ENCODE measurements at places on chromosomes 16 and 17. TPM values are rescaled to one million over a fixed set of nuclear protein-coding genes. Genes with fewer than 3 reads are reported as not detected.

Gene DCUN1D3
- total RNA-seq, result 14.6 TPM

Gene CCL1
- not detected for total RNA-seq

Gene TBC1D3E
- total RNA-seq, result not detected

Gene XYLT1
- total RNA-seq, result 1.3 TPM

Gene PRDM7
- total RNA-seq, result not detected

Gene TLCD1
- 19.4 TPM for total RNA-seq

Gene CRYBA1
- not detected for total RNA-seq

Gene OSBPL7
- 35.9 TPM for total RNA-seq

Gene ABCC3
- 221 TPM for total RNA-seq

DNA sequence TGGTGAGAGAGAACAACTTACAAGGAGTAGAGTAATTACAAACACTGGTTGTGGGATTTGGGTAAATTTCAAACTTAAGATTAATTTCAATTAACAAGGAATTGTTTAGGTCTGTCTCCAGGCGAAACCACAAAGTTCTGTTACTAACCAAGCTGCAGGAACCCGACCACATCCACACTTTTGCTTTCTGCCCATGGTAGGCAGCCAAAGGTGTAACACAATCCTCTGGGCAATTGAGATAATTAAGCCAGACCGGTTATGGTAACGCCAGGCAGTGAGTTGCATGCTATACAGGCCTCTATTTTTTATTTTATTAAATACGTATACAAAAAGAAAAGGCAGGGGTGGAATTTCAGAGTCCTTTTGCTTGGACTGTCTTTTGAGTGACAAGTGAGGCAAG is 12.0 kb downstream of the KCNJ2 start:
- no peak for DNase-seq
- no peaks in the 10 kb centered on the region for H3K27me3 ChIP-seq
- no peak overlapping the region for H3K4me3 ChIP-seq
- H3K27ac ChIP-seq, result no peak overlapping the region
- H3K36me3 ChIP-seq, result no peaks in the 10 kb centered on the region

GRCh38 chr16:3716831-3717234 is 491 bp downstream of the TRAP1 start:
- peak; percentile 41 for DNase-seq
- H3K4me3 ChIP-seq, result peak overlapping the region; percentile 91

GRCh38 chr17:596763-597644 is 117.6 kb downstream of the VPS53 start:
- no peak for DNase-seq
- no peaks in the 10 kb centered on the region for H3K27me3 ChIP-seq
- no peak overlapping the region for H3K4me3 ChIP-seq
- no peaks in the 10 kb centered on the region for H3K4me1 ChIP-seq
- no peak overlapping the region for H3K27ac ChIP-seq

DNA sequence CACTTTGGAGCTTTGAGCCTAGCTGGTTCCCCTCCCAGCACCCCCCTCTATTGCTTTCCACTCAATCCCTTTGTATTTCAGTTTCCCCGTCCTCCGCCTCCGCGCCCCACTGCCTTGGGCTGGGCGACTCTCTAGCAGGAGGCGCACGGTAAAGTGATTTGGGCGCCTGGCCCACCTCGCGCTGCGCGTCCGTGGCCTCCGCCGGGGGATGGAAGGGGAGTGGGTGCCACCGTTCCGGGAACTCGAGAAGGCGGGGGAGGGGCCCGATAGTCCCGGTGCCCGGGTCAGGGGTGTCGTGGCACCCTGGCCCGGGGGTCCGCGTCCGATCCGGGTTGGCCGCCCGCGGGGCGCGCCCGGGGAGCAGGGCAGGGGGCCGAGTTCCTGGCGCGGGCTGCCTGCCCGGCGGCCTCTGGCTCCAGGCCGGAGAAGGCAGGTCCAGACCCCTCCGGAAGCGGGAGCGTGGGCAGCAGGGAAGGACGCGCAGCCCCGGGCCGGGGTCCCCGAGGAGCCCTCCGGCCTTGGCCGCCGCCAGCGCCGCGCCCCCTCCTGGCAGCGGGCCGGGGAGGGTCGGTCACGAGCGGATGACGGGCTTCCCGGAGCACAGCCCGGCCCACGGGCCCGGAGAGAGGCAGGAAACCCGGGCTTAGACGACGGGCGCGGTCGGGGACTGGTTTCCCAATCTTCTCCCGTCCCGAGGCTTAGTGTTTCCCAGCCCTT is 15.8 kb downstream of the MEOX1 start:
- DNase-seq, result no peak
- H3K36me3 ChIP-seq, result no peaks in the 10 kb centered on the region
- H3K4me1 ChIP-seq, result no peaks in the 10 kb centered on the region

DNA sequence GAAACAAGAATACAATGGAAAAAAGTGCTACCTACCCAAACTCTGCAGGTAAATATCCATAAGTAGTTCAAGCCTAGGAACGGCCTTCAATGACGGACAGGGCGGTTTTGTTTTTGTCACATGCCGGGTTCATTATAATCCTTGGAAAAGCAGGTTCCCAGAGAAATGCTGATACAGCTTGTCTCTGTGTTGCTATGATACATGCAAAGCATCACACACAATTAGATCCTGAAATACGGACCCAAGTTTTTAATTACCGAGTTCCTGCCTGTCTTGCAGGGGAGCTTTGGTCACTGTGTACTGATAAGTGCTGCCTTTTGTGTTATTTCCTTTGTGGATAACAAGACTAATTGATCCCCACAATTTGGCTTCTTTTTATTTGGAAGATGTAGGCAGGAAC is 217.4 kb downstream of the HAPSTR1 start:
- H3K36me3 ChIP-seq, result no peaks in the 10 kb centered on the region
- no peak overlapping the region for H3K4me3 ChIP-seq
- peaks cover 53% of the 10 kb centered on the region for H3K27me3 ChIP-seq
- no peaks in the 10 kb centered on the region for H3K4me1 ChIP-seq
- DNase-seq, result no peak

DNA sequence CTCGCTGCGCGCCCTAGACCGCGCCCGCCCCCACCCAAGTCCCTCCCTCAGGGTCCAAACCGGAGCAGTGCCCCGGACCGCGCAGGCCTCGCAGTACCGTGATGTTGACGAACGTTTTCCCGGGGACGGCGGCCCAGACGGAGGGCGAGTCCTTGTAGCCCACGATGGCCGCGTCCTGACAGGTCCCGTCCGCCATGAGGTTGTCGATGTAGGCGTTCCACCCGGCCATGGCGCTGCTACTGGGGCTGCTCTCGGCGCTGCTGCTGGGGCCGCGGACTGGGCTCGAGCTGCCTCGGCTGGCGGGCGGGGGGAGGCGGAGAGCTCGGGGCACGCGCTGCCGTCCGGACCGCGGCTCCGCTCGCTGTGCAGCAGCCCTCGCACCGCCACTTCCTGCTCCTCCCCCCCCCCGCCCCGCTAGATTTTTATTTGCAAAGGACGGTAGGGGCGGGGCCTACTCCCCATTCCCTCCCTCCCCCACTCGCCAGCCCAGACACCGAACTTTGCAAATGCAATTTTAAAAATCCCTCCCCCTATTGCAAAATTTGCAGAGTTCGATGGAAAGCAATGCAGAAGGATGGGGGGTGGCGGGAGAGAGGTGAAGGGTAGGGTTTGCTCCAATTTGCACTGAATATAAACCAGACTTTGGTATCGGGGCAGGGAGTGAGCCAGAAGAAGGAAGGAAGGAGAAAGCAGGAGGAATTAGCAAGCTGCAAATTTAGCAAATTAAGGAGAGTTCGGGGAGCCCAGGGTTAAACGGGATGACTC is at the start of gene PFN1:
TSS of gene PFN1 (minus strand) at position 365 of the 765 bp plus-strand sequence. CDS start at position 229, 136 bp downstream.
- DNase-seq, result peak; percentile 89
- H3K36me3 ChIP-seq, result peaks cover 25% of the 10 kb centered on the region
- peak within 1 kb of the TSS; percentile 99 for H3K4me3 ChIP-seq
- no peaks in the 10 kb centered on the region for H3K27me3 ChIP-seq
- peaks cover 39% of the 10 kb centered on the region for H3K4me1 ChIP-seq
- H3K27ac ChIP-seq, result peak within 1 kb of the TSS; percentile 99

DNA sequence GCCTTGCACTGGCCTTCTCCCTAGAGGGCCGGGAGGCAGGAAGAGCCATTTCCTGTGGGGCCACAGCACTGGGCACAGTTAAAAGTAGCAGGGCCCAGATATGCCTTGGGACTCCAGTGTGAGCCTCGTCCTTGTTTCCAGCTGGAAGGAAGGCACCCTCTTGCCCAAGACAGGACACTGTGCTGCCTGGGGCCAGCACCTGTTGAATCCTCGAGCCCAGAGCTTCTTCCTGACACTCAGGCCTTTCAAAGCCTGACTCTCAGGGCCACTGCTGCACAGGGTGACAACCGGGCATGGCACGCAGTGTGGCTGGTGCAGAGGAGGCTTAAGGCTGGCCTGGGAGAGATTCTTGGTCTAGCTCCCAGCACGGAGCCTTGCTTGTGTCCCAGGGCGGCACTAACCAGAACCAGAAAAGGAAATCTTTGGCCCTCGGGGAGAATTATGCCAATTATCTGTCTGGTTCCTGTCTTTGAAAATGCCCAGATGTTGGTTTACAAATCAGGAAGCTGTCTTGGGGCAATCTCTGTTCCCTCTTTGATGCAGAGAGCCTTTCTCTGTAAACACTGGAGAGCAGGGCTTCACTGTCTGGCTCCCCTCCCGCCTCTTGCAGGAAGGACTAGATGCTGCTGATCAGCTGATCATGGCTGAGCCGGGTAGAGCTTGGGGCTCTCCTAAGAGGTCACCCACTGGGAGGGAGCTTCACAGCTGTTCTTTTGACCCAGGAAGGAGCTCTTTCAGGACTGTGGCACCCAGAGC is 11.1 kb downstream of the LDHD start:
- H3K27me3 ChIP-seq, result no peaks in the 10 kb centered on the region
- no peak for DNase-seq
- H3K4me1 ChIP-seq, result peaks cover 29% of the 10 kb centered on the region
- no peak overlapping the region for H3K4me3 ChIP-seq
- H3K36me3 ChIP-seq, result no peaks in the 10 kb centered on the region

GRCh38 chr17:78748730-78749317 is 33.2 kb downstream of the CYTH1 start:
- 0 out of 2 replicates have a peak overlapping the region, but pooled peaks have one; percentile 26 for H3K27ac ChIP-seq
- H3K27me3 ChIP-seq, result no peaks in the 10 kb centered on the region
- DNase-seq, result peak; percentile 46
- H3K4me3 ChIP-seq, result no peak overlapping the region
- H3K4me1 ChIP-seq, result peaks cover 16% of the 10 kb centered on the region
- H3K36me3 ChIP-seq, result no peaks in the 10 kb centered on the region

GRCh38 chr17:49390548-49391324 is 23.9 kb downstream of the PHB1 start:
- DNase-seq, result peak; percentile 86
- H3K36me3 ChIP-seq, result no peaks in the 10 kb centered on the region
- H3K27ac ChIP-seq, result peak overlapping the region; percentile 50
- no peaks in the 10 kb centered on the region for H3K27me3 ChIP-seq
- H3K4me3 ChIP-seq, result peak overlapping the region; percentile 43

DNA sequence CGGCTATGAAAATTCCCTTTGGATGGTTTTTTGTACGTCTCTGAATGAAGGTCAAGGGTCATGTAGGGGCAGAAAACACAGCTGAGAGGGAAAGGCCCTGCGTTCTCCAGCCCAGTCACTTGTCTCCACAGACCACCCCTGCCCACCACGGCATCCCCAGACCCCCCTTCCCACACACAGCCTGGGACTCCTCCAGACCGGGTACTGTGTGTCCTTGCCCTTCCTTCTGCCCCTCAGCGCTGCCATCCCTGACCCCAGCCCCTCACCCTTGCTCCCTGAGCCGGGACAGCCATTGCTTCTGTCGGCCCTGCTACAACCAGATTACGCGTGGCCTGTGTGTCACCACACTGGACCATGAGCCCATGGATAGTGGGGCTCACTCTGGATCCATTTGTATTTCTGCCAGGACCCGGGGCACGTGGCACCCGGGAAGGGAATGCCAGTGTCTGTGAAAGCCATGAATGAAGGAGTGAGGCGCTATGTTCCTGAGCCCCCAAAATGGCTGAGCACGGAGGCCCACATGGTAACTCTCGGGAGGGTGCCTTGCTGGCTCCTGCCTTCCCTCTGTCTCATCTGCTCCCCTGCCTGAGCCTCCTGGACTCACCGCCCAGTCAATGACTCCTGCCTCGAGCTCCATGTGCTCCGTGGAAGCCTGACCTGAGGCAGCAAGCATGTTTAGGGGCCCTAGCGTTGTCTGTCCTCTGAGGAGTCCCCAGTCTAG is 139.1 kb upstream of the FOXF1 start:
- no peaks in the 10 kb centered on the region for H3K4me1 ChIP-seq
- no peaks in the 10 kb centered on the region for H3K36me3 ChIP-seq
- no peak overlapping the region for H3K4me3 ChIP-seq
- H3K27ac ChIP-seq, result no peak overlapping the region

DNA sequence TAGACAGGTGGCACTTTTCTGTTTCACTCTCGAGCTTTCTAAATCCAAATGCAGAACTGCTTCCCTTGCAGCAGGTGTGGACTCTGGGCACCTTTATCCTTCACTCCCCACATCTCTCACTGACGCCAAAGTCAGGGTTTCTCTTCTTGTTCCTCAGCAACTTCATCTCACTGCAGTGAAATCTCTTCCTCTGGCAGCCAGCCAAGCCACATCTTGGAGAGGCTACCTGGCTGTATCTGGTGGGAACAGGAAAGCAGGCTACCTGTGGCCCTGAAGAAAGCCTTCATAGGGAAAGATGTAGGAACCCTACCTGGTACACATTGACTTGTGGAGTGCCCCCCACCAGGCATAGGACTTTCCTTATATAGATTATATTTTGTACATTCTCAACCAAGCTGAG is 159.1 kb downstream of the UTP18 start:
- no peak overlapping the region for H3K27ac ChIP-seq
- no peaks in the 10 kb centered on the region for H3K36me3 ChIP-seq
- peaks cover 54% of the 10 kb centered on the region for H3K27me3 ChIP-seq
- no peaks in the 10 kb centered on the region for H3K4me1 ChIP-seq
- no peak overlapping the region for H3K4me3 ChIP-seq
- no peak for DNase-seq

- H3K4me1 ChIP-seq, result peaks cover 35% of the 10 kb centered on the region
- H3K4me3 ChIP-seq, result no peak overlapping the region
- no peaks in the 10 kb centered on the region for H3K27me3 ChIP-seq
- DNase-seq, result no peak
- no peak overlapping the region for H3K27ac ChIP-seq
Observed at GRCh38 chr17:46789610-46790009, 28.9 kb downstream of the WNT3 start.

GRCh38 chr17:7656958-7657609 is 6.4 kb downstream of the ATP1B2 start:
- H3K4me3 ChIP-seq, result no peak overlapping the region
- no peak overlapping the region for H3K27ac ChIP-seq
- no peaks in the 10 kb centered on the region for H3K36me3 ChIP-seq
- no peak for DNase-seq
- no peaks in the 10 kb centered on the region for H3K4me1 ChIP-seq

GRCh38 chr16:81740169-81740568 is 38.9 kb upstream of the PLCG2 start:
- no peak for DNase-seq
- H3K27me3 ChIP-seq, result no peaks in the 10 kb centered on the region
- no peak overlapping the region for H3K27ac ChIP-seq
- H3K36me3 ChIP-seq, result no peaks in the 10 kb centered on the region
